Central memory CD4-positive, alpha-beta T cell (primary cell): ENCODE measurements at places on chromosomes 2 and 18.
A peak's percentile ranks its signal among the peaks of the same experiment; 100 is the strongest.

GRCh38 chr2:47038656-47039488 lies 116.2 kb downstream of the STPG4 start:
- no peak for DNase-seq

- DNase-seq, result no peak
Observed at GRCh38 chr2:18047213-18047611, 168.7 kb downstream of the KCNS3 start.

DNA sequence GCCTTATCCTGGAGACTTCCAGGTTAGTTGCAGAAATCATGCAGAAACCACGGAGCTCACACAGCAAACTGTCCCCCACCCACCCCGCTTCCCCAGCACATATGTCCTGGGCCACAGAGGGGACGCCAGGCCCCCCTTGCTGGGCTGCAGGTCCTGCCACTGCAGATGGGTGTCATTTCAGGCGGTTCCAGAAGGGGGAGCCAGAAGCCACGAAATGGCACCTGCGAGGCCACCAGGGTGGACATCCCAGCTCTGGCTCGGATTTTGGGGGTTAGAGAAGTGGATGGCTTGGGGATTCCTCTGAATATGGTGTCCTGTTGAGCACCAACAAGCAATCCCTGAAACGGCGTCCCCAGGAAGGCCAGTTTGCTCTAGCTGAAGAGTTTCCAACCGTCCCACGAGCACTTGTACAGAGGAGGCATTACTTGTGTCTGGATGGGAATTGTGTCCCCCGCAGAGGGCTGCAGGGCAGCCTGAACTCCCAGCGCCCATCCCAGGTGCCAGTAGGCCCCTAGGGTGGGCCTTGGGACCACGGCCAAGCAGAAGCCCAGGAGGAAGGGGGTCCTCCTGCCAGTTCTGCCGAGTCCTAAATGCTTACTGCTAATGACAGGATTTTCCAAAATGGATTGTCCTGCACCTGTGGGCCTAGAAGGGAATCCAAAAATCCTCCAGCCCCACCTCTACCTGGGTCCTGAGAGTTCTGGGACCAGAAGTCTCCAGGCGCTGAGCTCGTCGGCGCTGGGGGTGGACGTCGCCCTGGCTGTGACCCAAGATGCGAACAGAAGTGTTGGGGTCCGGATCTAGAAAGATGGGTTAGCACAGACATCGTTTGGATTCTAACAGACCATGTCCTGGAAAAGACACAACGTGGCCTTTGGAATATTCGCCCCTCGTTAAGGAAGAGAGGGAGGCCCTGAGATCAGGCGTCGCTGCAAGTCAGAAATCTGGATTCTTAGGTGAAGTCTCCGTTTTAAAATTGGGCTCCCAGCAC lies 14.6 kb upstream of the NFATC1 start:
- peak; percentile 49 for DNase-seq

- peak; percentile 34 for DNase-seq
Observed at GRCh38 chr2:30234180-30234971, 3.0 kb downstream of the LBH start.

DNA sequence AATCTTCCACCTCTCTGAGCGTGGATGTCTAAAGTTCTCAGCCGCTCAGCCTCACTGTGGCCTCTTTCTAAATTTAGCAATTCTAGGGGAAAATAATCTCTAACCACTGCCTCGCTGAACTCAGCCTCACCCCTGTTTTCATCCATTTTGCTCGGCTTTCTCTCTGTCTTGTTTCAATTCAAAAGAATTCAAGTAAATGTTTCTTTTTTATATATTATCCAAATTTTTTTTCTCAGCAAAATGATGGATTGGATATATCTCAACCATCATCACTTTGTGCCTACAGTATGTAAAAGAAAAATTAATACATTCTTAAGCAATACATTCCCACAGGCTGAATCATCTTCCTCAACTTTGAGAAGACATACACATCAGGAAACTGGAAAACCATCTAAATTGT lies 24.0 kb upstream of the GALNT5 start:
- DNase-seq, result no peak

GRCh38 chr18:77608807-77609206 lies 359.2 kb downstream of the GALR1 start:
- DNase-seq, result no peak
